ENCODE measurements at places on chromosomes 3 and 15.

DNA sequence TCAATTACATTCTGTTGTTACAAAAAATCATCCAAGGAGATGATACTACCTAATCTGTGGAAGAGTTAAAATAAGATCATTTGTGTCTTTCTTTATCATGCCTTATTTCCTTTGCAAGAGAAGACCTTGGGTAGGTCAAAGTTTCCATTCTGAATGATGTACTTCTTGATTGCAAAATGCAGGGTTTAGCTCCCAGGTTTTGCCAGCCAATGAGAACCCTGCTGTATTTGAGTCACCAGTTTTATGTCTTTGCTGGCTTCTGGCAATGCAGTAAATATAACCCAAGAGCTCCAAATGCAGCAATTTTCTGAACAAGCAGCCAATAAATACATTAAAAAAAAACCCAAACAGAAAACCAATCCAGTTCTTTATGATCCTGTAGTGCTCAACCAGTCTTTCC lies 204.9 kb downstream of the CADPS start:
- no peak for DNase-seq

DNA sequence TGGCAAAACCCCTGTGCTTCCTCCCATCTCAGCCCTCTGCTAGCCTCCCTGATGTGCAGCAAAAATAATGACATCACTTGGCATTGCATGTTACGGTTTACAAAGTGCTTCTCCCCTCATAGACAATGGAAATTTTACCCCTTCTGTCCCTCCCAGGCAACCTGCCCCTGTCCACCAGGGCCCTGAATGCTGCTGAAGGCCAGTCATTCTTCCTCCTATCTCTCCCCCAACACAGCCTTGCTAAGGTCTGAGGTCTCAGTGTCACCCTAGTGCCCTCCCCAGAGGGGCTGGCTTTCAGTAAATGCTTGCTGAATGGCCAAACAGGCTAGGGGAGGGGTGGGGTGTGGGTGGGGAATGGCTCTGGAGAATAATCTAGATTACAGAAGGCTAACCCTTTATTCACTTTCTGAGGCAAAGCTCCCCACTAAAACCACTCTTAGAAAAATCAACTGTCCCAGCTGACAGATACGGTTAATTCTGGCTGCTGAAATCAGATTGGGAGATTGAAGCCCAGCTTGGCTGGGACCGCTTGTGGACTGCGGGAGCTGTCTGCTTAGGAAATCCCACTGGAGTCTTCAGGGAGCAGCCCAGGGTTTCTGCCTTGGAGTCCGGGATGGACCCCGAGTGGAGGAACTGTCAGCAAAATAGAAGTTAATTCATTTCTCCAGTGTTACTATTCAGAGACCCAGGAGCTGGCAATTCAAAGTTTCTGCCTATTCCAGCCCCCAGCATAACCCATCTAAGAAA lies 22.9 kb downstream of the ANP32A start:
- DNase-seq = no peak

DNA sequence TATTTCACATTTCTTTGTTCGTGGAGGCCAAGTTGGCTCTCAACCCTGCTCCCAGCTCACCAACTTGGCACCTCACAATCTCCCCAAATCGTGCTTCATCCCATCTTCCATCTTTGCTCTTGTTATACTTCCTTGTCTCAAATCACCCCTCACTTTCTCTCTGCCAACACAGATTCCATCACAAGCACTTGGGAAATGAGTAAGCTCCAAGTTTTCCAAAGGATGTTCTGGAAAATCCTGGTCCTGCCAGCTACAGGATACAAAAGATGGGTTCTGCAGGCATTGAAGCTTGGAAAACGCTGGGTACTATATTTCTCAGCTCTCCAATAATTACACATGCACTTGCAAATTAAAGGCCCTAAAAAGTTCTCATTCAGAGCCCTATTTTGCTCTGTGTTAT lies 4.1 kb upstream of the TM4SF4 start:
- DNase-seq = no peak

DNA sequence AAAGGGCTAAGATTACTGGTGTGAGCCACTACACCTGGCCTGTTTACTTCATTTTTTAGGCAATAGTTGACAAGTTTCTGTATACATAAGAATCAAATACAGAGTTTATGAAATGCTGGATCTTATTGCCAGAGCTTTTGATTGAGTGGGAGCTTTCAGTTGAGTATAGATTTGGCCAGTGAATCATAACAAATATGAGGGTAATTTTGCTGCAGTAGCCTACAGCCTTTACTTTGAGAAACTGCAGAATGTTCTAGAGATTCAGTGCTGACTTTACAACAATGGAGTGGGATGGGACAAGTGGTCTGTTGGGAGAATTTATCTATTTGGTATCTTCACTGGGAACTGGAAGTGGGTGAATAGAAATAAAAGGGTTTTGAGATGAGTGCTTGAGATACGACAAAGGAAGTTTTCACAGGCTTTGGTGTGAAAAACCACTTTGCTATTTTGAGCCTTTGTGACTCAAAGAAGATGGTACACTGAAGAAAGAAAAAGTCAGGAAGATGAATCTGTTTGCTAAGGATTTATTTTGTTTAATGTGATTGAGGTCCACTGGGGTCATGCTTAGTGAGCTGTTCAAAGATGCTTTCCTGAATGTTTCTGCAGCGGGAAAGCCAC lies 227.8 kb downstream of the UBE2E2 start:
- no peak for DNase-seq

DNA sequence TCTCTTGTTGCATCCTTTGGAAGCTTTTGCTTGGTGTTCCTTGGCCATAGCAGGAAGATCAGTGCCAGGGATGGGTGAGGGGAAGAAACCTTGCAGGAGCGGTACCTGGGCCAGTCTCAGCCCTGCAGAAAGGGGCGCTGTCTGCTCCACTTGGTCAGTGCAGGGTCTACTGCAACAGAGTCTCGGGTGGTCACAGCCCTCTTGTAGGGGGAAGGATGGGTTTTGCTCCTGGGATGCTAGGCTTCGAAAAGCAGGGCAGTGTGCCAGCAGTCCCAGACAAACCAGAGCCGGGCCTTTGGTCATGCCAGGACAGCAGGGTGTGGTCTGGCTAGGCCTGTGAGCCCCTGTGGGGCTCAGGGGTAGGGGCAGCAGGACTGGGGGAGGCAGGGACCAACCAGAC lies 186.7 kb downstream of the APBA2 start:
- DNase-seq = no peak

- no peak for DNase-seq
These were observed 77.4 kb downstream of the LSAMP start for GRCh38 chr3:116367761-116368395.

DNA sequence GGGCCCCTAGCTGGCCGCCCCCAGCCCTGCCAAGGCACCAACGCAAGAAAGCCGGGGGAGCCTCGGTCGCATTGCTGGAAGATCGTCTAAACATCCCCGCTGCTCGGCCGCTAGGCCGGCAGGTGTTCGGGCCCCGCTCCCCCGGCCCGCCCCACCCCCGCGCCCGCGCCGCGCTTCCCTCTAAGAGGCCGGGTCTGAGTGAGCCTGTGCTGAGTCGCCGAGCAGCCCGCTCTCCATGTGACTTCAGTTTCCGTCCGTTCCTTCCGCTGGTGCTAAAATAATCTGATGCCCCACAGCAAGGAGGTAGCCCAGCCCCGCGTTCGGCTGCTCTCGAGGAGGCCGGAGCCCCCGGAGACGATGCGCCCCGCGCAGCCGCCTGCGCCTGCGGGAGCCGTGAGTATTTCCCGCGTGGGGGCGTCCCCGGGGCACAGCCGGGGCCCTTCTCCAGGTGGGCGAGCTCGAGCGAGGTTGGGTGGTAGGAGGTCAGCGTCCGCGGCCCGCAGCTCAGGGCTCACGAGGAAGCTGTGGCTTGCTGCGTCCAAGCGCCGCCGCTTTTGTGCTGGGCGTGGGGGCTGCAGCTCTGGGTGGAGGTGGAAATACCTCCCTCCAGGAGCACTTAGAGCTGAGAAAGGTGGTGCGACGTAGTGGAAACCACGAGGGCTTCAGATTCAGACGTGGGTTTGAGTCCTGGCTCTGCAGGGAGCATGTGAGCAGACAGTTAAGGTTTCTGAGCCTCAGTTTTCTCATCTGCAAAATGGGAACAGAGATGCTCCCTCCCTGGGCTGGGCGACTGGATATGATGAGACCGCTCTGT lies at the start of gene NRROS:
TSS of gene NRROS (plus strand) at position 212 of the 814 bp plus-strand sequence. CDS start 14,846 bp downstream, outside the sequence.
- DNase-seq = no peak

Measured in GM12878 (cell line).